ENCODE measurements at places on chromosomes 1 and 21.

DNA sequence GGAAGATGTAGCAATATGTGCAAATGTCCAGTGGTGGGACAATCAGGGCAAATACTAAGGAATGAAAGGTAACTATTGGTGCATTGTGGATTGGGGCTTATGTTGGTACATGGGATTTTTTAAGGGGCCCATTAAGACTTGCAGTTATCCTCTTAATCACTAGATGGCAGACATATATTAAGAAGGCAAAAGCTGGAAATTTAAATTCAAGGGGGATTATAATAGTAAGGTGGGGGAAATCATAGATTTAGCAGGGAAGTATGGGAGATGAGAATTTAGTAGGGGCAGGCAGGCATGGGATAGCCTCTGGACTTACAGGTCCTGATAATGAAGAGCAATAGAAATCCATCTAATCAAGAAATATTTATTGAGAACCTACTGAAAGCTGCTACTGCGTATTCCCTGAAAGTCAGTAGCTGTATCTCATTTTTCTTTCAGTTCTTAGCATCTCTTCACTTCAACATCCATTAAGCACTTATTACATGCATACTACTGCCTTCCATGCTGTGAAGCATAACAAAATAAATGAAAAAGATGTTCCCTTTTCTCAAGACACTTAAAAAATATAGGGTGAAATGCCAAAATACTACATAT, 251.8 kb downstream of the CRB1 start:
- DNase-seq = no peak

DNA sequence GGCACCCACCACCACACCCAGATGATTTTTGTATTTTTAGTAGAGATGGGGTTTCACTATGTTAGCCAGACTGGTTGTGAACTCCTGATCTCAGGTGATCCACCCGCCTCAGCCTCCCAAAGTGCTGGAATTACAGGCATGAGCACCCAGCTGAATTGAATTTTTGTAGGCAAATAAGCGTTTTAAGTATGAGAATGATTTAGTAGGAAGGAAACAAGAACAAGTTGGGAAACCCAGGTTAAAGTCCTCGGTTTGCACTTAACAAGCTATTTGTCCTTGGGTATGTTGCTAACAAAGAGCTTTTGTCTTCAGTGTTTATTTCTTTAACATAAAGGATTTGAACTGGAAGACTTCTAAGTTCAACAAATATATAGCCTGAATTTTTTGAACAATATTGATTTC, 23.9 kb downstream of the BTF3L4 start:
- DNase-seq = no peak

GRCh38 chr1:193241132-193241827, 54.9 kb upstream of the B3GALT2 start:
- DNase-seq = peak; percentile 34

DNA sequence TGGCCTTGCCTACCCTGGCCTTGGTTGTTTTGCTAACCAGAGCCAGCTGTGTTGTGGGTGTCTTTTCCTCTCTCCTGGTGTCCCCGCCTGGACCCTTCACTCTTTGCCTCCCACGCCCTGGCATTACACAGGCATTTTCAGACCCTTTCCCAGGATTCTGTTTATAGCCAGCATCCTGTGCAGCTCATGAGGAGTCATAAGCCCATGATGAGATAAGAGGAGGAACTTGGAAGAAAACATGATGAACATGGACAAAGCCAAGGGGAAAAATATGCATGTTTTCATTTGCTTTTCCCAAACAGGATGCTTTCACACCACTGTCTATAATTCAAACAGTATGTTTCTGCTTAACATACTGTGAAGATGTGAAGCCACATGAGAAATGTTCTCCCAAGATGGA, 18.7 kb upstream of the WARS2 start:
- DNase-seq = no peak

DNA sequence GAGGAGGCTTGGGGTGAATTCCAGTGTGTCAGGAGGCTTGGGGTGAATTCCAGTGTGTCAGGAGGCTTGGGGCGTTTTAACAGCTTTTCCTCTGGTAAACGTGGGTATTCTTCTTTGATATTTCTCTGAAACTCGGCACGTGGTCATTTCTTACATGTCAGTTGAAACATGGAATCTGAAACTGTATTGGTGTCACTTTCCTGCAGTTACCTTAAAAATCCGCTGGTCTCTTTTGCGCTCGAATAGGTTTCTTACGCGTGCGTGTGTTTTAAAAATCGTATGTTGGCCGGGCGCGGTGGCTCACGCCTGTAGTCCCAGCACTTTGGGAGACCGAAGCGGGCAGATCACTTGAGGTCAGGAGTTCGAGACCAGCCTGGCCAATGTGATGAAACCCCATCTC, 33.5 kb downstream of the PRKCZ start:
- DNase-seq = no peak

- DNase-seq = no peak
These were observed 139.7 kb downstream of the SLC44A5 start for GRCh38 chr1:75471252-75471651.

- DNase-seq = peak; percentile 10
These were observed 5.0 kb downstream of the LRRC71 start for GRCh38 chr1:156925154-156926010.

GRCh38 chr1:24161270-24161669, 18.3 kb upstream of the IL22RA1 start:
- DNase-seq = no peak

GRCh38 chr1:159835862-159836525, 9.3 kb downstream of the SLAMF8 start:
- no peak for DNase-seq

DNA sequence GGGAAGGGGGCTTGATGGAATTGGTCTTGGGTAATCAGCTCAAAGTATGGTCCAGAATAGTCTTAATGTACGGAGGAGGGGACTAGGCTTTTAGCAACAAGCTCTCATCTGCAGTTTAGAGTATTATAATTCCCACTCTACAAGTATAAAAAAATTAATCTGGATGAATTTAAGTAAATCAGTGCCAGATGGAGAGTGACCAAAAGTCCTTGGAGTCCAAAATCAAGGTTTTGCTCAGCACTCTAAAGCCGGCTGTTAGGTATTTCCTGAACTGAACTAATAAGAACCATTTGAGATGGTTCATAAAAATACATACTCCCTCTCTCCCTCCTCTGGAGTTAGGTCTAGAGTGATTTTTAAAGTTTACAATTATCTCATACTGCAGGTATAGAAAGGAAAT, 23.7 kb downstream of the GLUL start:
- no peak for DNase-seq

GRCh38 chr21:39632796-39633442, 20.2 kb downstream of the B3GALT5 start:
- DNase-seq = no peak

- no peak for DNase-seq
These were observed 30.0 kb upstream of the DMRTA2 start for GRCh38 chr1:50453266-50453665.

DNA sequence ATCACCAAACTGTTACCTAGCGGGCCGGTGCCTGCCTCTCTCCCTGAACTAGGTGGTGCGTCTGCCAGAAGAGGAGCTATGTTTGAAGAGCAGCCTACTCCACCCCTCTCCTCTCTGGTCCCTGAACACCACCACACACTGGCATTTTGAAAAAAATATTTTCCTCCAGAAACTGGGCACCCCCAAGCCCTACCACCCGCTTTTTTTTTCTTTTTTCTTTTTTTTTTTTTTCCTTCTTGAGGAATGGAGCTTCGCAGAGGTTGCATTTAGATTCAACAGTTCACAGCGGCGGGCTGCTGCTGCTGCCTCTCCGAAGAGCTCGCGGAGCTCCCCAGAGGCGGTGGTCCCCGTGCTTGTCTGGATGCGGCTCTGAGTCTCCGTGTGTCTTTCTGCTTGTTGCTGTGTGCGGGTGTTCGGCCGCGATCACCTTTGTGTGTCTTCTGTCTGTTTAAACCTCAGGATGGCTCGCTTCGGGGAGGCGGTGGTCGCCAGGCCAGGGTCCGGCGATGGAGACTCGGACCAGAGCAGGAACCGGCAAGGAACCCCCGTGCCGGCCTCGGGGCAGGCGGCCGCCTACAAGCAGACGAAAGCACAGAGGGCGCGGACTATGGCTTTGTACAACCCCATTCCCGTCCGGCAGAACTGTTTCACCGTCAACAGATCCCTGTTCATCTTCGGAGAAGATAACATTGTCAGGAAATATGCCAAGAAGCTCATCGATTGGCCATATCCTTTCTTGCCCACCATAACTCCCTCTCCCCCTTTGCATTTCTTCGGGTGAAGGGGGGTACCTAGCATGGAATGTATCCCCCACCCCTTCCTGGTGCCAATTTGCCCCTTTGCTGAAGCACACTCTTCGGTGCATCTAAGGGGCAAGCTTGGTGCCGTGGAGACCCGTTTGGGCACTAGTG, at the start of gene CACNA1E:
Gene CACNA1E (plus strand): TSS at position 233 of the 911 bp plus-strand sequence. CDS start 228 bp downstream, at position 461.
- no peak for DNase-seq

DNA sequence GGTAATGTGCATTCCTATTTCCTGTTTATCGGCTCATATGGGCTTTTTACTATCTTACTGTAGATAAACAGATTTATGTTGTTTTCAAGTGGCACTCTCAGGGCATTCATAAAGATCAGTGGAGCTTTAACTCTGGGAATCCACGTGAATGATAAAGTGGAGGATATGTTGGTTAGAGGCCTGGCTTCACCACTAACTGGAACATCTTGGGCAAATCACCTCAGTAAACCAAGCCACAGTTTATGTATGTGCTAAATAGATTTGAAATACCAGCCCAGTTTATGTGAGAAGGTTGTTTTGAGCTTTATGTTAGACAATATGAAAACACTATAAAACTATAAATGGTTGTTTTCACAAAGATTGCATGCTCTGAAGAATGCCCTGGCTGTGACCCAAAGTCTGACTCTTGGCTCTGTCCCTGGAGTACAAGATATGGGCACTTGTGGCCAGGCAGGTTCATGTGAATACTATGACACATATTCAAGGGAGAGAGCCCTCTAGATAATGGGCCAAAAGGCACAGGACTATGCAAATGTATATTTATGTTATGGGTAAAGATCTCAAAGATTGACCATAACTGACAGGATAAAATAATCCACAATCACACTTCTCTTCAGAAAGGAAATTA, 36.7 kb downstream of the FAM163A start:
- no peak for DNase-seq

DNA sequence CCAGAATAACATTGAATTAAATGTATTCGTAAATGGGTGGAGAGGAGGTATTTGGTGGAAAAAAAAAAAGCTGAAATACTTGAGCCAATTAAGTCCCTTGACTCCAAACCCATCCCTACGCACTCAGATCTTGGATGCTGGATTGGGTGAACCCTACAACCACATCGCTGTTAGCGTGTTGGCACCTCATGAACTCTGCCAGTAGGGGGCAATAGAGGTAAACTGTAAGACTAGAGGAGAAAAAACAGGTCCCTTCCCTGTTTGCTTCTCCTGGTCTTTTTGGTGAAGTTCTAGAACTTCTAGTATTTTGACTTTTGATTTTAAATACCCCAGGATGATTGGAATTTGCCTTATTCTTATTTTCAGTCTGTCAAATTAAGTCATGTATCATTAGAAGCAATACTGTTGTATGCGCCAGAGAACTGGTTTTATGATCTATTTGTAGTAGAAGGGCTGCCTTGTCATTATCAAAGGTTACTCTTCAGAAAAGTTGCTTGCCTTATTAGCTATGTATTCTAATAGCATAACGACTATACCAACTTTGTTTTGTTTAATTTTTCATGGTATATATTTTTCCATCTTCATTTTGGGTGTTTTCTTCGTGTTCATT, 1.9 kb upstream of the OR13G1 start:
- DNase-seq = no peak

DNA sequence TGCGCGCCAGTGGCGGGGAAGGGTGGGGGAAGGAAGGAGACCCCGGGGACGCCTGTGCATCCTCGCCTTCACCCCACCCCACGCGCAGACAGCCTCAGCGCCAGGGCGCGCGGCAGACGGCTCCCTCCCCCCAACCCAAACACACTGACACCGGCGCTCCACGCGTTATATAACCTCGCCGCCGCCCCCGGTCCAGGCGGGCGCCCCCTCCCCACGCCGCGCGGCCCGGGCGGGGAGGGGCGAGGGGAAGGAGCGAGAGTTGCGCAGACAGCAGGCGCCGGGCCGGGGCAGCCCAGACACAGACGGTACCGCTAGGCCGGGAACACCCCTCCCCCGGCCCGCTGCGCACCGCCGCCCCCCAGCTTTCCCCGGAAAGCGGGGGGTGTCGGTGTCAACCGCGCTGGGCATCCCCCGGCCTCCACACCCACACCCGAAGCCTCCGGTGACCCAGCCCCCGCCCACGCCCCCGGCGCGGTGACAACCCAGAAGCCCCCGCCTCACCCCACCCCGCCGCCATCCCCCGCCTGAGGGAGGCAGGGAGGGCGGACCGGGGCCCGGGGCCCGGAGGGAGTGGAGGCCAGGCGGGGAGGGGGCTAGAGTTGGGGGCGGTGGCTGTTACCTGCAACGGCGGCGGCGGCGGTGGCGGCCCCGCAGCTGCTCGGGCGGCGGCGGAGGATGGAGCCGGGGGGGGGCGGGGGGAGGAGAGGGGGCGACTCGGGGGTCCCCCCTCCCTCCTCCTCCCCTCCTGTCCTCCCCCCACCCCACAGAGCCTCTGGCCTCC, 432 bp downstream of the AKT3 start:
- peak; percentile 65 for DNase-seq
